ENCODE measurements at places on chromosomes 7 and 10.
A peak's percentile ranks its signal among the peaks of the same experiment; 100 is the strongest.

- DNase-seq: no peak
Measured at GRCh38 chr7:40800771-40801170, 666.0 kb downstream of the SUGCT start.

DNA sequence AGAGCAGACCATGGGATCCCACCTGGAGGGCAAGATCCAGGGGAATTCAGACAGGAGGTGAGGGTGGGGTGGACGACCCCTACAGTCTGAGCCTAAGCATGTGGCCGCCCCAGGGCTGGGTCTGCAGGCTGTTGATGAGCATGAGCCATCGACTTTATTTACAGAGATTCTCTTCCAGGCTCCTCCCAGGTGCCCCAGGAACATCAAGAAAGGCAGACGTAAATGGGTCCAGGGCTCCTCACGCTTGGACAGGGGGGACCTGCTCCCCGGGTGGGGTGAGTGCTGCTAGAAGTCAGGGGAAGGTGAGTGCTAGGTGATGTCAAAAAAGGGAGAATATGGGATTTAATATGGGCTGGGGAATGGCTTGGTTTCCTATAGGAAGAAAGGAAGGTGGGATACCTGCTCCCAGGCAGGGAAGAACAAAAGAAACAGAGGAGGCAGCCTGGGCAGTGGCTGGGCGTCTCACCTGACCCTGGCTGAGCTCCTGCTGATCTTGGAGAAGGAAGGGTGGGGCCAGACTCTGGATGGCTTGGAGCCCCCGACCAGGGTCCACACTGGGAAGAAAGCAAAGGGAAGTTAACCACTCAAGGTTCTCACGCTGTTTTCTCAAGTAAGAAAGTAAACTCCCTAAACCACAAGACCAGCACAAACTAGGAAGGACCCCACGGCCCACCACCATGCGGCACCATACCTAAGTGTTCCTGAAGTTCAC lies 162.1 kb upstream of the SHH start:
- no peak for DNase-seq

DNA sequence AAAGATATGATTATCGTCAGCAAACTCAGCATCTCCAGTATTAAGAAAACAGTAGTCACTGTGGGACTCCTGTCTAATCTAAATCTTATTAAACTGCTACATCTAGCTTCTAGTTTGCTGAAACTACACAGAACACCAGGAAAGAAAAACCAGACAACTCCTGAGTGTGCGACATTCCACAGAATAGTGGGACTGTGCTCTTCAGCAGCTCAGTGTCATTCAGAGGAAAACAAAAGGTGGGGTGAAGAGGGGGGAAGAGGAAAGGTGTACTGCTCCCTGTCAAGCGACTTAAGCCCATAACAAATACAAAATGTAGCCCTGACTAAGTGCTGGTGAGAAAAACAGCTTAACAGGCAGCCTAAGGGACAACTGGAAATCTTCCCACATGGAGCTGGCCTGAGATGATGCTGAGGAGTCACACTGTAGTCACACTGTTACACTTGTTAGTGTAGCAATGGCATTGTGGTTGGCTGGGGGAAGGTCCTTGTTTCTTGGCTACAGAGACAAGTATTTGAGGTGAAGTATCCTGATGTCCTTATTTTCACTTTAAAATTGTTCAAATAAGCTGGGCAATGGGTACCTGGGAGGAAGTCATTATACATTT lies 135.5 kb downstream of the USP6NL start:
- DNase-seq: no peak

GRCh38 chr7:38658921-38659320 lies 27.7 kb upstream of the AMPH start:
- DNase-seq: no peak

DNA sequence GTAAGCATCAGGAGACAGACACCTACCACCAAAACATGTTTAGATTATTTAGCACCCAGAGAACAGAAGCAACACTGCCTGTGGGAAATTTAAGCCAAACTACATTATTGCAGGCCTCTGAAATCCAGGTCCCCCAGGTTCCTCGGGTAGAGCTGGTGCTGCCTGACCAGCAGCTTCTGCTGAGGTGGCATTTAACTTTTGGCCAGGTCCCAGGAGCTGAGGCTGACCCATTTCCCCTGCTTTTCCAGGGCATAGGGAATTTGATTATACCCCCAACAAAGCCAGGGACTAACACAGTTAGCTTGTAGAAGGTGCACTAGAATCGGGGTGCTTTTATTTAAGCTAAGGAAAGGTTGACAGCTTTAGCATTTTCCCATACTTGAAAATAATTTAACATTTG lies 4.7 kb downstream of the LRRC4 start:
- no peak for DNase-seq

DNA sequence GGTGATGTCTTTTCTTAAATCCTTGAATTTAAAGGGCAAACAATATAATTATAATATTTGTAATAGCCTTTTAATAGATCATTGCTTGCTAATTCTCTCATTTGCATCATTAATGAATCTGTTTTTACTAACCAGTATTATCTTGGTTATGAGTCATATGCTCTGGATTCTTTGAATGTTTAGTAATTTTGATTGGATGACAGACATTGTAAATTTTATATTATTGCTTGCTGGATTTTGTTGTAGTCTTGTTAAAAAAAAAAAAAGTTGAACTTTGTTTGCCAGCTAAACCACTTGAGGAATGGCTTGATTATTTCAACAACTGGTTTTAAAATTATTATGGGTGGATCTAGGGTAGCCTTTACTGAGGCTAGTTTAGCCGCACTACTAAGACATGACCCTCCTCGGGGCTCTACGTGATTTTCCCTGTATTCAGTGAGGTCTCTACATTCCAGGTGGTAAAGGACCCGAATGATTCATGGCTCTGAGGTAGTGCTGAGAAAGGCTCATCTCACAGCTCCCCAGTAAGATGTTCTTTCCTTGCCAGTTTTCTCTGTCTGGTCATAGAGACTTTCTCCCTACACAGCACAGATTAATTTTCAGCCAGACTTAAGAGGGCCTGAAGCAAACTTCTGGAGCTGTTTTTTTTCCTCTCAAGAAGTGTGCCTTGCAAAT lies 8.5 kb downstream of the C10orf90 start:
- peak; percentile 39 for DNase-seq

GRCh38 chr10:70651661-70652060 lies 20.6 kb upstream of the ADAMTS14 start:
- DNase-seq: no peak

DNA sequence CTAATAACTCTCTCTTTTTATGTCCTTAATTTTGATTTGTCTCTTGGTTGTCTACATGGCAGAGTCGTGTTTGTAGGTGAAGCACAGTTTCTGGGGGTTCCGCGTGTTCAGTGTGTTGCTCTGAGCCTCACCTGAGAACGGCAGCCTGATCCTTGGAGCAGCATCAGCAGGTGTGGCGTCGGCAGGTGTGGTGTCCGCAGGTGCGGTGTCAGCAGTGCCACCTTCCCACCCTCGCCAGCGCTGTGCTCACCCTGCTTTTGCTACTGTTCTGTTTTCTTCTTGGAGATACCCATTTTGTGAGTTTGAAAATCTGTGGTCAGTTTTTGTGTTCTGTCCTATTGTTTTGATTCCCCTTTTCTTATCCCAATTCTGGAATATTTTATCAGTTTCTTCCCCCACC lies 406.6 kb downstream of the GLRX3 start:
- DNase-seq: no peak

GRCh38 chr10:30420266-30420665 lies 13.7 kb upstream of the MAP3K8 start:
- no peak for DNase-seq

DNA sequence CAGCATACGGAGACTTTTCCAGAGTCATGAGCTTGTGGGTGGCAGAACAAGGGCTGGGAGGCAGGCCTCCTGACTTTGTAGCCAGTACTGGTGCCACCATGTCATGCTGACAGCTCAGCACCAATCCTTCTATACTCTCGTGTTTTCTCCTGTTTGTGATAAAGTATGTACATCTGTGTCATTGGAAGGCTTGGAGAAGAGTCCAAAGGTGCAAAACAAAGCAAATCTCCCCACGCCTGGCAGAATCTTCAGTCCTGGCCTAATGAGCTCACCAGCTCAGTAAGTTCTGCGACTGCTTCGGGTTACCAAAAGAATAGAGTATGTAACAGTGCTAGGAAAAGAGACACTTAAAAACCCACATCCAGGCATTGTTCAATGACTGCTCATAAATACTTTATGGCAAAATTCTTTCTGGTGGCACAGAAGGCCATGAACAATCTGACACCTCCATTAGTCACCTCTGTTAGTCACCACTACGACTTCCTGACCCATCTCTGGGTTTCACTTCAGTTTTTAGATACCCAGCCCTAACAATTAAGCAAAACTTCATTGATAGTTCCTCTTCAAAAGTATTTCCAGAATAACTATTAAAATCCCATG lies 24.5 kb downstream of the STEAP1 start:
- DNase-seq: peak; percentile 68

DNA sequence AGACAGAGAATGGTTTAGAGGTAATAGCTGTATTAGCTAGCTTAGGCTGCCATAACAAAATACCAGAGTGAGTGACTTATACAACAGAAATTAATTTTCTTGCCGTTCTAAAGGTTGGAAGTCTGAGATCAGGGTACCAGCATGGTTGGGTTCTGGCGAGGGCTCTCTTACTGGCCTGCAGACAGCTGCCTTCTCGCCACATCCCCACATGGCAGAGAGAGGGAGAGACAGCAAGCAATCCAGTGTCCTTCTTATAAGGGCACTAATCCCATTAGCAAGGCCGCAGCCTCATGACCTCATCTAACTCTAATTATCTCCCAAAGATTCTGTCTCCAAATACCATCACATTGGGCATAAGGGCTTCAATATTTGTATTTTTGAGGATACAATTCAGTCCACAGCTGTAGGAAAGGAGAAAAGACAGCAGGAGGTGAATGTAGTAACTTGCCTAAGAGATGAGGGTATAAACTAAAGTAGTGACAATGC lies 3.6 kb upstream of the STAM start:
- no peak for DNase-seq

DNA sequence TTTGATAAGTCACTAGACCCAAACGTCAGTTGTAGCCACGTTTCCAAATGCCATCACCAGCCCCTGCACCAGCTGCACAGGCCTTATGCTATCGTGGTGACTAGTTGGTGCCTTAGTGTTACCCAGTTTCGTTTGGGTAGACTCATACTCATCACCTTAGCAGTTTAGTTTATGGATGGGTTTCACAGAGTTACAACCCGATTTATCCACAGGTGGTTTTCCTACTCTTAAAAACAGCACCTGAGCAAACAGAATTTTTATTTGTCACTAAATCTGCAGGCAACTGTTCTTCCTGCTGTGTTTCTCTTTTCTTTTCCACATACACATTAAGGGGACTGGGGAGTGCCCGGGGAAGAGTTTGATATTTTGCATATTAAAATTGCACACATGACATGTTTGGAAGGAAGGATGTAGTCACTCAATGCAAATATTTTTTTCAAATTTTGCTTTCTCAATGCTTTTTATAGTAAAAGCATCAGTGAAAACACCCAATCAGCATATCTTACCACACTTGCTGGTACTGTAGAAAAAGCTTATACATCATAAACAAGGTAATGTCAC lies 41.6 kb downstream of the PDSS1 start:
- no peak for DNase-seq

GRCh38 chr7:11625669-11626068 lies 206.3 kb downstream of the THSD7A start:
- DNase-seq: peak; percentile 29

DNA sequence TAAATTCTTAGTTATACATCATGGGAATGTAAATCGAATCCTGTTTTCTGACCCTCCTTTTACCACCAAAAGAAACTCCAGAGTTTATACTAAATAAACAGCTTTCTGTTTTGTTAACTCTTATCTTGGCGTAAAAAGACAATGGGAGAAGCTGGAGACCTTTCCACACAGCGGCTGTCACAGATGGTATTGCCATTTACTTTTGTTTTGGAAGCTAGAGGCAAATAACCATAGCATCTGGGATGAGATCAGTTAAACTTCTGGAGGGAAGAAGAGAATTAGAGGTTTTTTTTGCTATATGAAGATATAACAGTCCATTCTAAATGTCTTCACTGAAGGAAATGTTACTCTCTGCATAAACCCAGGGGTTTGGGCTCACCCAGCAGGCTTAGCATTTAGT lies 258.9 kb downstream of the REEP3 start:
- DNase-seq: no peak

DNA sequence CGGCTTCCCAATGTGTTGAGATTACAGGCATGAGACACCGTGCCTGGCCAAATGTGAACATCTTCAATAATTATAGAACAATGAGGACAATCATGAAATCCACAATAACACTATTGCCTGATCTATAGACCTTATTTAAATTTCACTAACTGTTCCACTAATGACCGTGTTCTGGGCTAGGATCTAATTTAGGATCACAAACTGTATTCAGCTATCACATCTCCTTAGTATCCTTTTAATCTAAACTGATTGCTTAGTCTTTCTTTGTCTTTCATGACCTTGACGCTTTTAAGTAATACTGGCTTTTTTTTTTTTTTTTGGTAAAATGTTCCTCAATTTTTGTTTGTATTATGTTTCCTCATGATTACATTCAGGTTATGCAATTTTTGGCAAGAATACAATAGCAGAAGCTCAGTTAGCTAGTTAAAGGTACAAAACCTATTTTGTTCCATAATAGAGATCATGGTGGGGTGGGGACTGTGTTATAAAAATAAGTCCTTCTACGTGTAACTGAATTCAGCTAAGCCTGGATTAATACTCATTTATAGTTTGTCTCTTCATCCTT lies 158.4 kb downstream of the AOAH start:
- peak; percentile 63 for DNase-seq
